ENCODE measurements at places on chromosomes 3 and 15.

GRCh38 chr3:79517766-79518413 lies 249.9 kb downstream of the ROBO1 start:
- DNase-seq: no peak

DNA sequence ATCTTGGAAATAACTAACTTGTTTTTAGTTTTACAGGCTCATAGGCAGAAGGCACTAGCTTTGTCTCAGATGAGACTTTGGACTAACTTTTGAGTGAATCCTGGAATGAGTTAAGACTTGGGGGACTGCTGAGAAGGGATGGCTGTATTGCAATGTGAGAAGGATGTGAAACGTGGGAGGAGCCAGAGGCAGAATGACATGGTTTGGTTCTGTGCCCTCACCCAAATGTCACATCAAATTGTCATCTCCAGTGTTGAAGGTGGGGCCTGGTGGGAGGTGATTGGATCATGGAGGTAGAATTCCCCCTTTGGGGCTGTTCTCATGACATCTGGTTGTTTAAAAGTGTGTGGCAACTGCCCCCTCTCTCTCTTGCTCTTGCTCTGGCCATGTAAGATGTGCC lies 28.8 kb upstream of the CCDC50 start:
- no peak for DNase-seq

DNA sequence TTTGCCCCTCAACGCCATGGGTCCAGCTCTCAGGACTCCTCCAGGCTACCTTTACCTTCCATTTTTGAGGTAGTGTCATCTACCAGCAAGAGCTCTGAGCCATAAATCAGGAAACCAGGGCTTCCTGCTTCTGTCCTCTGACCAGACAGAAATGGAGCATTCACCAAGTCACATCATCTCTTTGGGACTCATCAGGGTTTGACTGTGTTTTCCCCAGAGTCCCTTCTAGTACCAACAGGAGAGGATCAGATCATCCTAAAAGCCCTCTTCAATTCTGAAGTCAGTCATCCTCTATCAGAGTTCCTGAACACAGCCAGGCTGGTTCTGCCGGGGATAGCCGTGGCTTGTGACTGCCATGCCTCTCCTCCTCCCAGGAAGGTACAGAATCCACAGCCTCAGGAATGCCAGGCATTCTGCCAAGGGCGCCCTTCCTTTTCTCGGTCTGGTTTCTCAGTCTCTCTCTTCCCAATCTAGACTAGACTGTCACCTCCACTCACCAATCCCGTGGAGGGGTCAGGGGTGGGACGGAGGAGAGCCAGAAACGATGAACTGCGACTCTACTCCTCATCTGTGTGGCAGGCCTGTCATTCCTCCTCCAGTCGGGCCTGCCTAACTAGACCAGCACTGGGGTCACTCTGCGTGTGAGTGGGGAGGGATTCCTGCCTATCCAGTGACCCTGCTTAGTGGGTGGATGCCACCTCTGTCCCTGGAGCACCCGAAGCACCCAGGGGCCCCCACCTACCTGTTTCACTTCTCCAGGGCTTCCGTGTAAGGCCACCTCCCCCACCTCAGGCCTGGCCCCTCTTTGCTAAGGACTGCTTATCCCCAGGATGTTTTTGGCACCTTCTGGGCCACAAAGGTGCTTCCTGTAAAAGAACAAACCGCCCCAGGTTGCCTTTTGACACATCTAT lies 30.9 kb downstream of the CCNL1 start:
- no peak for DNase-seq

- peak; percentile 32 for DNase-seq
These were observed 19.5 kb upstream of the COMMD2 start for GRCh38 chr3:149771652-149772271.

DNA sequence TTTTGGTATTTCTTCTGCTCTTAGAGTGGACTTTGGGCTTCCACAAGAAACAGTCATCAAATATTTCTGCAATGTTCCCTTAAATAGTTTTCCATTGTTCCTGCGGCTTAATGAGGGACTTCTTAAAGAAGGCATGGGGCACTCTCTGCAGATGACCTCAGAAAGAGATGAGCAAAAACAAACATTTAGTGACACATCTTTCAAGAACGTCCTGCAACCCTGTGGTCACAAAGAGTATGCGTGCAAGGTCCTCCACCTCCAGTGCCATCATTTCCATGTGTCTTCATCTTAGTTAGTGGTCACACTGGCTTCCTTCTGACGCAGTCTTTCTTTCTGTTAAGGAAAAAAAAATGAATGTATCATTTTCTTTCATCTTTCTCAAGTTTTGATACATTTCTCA lies 56.2 kb downstream of the GREM1 start:
- peak; percentile 47 for DNase-seq

GRCh38 chr3:179825527-179826246 lies 172.8 kb downstream of the USP13 start:
- no peak for DNase-seq

DNA sequence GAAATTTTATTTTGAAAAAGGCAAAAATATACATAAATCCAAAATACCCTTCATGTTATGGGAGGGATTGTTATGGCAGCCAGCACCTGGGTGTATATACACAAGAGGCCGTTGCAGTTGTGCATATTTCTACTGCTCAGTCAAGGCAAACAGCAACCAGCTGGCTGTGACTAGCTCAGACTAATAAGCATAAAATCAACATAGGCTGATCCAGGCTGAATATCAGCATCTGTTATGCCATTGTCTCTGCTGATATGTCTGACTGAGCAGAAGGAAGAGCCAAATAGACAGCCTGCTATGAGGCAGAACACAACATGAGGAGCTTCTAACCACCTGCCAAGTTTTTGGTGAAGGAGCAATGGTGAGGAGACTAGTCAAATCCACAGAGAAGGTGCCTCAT lies 457.5 kb upstream of the ALCAM start:
- DNase-seq: no peak

GRCh38 chr3:62445275-62445674 lies 71.9 kb upstream of the FEZF2 start:
- DNase-seq: no peak

DNA sequence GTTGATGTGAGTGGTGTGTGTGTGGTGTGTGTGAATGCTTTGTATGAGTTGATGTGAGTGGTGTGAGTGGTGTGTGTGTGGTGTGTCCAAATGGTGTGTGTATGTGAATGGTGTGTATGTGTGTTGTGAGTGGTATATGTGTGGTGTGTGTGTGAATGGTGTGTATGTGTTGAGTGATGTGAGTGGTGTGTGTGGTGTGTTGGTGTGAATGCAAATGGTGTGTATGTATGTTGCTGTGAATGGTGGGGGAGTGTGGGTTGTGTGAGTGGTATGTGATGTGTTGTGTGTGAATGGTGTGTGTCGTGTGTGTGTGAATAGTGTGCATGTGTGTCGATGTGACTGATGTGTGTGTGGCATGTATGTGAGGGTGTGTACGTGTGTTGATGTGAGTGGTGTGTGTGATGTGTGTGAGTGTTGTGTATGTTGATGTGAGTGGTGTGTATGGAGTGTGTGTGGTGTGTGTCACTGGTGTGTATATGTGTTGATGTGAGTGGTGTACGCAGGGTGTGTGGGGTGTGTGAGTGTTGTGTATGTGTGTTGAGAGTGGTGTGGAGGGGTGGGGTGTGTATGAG lies 40.6 kb downstream of the ARNT2 start:
- no peak for DNase-seq

DNA sequence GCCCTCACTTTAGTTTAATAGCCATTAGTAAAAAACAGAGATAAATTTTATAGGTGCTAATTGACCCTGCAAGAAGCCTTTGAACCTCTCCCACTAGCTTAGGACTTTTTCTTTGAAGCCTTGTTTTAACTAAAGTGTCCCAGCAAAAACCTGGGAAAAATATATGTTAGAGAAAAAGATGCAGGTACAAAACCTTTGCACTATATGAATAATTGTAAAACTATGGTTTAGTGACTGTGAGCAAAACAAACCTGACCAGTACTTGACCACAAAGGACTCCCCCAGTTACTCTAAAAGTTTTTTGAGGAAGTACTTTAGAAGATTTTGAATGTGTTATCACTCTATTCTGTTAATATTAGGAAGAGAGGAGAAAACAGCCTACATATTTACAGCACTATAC lies 123.3 kb upstream of the TP63 start:
- DNase-seq: no peak

GRCh38 chr3:159882790-159883779 lies 105.5 kb upstream of the IL12A start:
- no peak for DNase-seq

DNA sequence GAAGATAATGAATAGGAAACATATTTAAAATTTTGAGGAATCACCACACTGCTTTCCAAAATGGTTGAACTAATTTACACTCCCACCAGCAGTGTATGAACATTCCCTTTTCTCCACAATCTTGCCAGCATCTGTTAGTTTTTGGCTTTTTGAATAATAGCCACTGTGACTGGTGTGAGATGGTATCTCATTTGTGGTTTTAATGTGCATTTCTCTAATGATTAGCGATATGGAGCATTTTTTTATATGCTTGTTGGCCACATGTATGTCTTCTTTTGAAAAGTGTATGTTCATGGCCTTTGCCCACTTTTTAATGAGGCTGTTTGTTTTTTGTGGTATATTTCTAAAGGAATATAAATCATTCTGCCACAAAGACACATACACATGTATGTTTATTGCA lies 166.3 kb downstream of the NECTIN3 start:
- no peak for DNase-seq
